H7 (cell line): ENCODE measurements at places on chromosomes 7 and 10. TPM values are rescaled to one million over a fixed set of nuclear protein-coding genes. Genes with fewer than 3 reads are reported as not detected.

- DNase-seq: no peak
Observed at GRCh38 chr7:47253650-47254080, 328.2 kb downstream of the TNS3 start.

DNA sequence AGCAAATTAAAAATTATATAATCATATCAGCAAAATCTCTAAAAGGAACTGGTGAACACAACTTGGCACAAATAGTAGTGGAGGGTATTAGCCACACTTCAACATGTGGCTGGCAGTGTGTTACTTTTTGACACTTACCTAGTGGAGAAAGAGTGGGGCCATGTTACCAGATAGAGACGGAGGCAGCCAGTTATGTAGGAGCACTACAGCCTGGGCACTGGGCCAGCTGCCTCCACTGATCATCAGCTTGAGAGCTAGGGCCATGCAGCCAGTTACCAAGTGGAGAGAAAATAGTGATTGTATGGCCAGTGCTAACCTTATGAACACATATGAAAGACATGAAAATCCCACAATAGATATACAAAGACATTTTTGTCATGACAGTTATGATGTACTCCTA lies 243.1 kb downstream of the CTNNA3 start:
- no peak for DNase-seq

GRCh38 chr7:148209643-148210190 lies 380.8 kb upstream of the C7orf33 start:
- DNase-seq: no peak

DNA sequence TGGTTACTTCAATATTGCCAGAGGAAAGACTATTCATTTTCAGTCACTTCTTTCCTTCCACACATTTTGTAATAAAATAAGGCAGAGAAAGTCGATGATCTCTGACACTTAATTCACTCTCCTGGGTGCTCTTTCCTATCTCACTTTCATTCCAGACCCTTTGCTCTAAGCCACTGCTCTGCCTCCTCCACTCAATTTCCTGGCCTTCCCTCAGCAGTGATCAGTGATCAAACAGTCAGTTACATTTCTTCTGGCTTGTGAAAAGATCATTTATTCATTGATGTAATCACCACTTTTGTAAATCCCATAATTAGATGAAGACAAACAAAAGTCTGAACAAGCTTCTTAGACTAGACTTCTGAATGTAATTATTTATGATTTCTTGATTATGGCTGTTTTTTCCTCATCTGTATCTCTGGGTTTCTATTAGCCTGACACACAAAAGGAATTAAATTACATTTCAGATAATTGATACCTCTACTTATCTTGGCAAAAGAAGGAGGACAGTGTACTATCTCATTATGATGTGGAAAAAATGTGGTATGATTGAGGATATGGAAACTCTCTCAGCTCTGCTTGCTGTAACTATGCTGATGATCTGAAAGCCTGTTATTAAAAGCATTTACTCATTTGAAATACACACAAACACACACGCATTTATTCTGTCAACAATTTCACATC lies 1102.3 kb downstream of the GRM8 start:
- no peak for DNase-seq

DNA sequence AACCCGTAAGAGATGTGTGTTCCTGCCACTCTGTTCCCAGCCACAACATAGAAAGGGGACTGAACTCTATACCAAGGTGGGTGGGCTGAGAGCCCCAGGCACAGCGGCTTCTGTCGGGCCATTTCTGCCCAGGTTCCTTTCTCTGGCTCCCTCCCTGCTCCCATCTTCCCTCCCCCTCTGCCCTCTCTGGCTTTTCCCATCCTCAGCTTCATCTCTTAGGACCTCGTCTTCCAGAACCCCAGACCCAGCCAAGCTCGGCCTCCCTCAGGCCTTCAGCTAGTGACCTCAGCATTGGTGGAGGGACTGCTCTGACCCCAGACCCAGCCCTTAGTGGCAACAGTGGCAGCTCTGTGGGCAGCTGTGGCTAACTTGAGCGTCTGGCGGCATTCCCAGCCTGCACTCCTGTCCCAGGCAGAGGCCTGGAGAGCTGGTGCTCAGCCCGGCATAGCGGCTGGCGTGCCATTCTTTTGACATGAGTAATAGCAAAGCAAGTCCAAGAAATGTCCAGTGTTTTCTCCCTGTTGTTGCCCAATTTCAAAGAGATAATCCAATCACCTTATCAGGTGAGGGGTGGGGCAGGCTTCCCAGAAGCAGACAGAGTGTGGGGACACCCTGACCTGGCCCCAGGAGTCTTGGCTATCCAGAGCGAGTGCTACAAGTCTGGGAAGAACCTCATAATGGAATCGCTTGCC lies 15.9 kb downstream of the PTPRE start:
- no peak for DNase-seq

DNAJC30 gene
- 2.4 and 2.7 TPM in 2 replicates for total RNA-seq

TAF5 gene
- total RNA-seq: 26.0 and 29.8 TPM in 2 replicates

ANKRD61 gene
- total RNA-seq: 0.18 and 0.31 TPM in 2 replicates

WASHC2A gene
- 16.9 and 19.4 TPM in 2 replicates for total RNA-seq
